ENCODE measurements at places on chromosomes 1 and 21. TPM values are rescaled to one million over a fixed set of nuclear protein-coding genes. Genes with fewer than 3 reads are reported as not detected.

GNAT2 gene
- not detected for total RNA-seq

GRCh38 chr1:10361515-10361914 lies 37.3 kb upstream of the PGD start:
- DNase-seq = no peak

DNA sequence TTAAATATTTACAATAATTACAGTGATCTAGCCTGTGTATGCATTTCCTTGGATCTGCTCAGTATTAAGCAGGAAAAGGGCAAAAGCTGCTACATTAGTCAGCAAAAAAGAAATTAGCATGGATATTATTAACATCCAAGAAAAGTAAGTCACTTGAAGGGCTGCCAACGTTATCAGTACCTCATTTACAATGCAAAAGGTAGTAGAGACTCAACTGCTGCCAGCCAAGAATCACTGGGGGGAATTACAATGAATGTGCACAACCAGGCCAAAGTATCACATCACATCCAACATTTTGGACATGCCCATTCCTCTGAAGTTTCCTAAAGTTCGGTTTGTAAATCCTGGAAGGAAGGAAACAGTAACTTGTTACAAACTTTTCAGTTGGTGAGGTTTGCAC lies 1.9 kb downstream of the CNN3 start:
- DNase-seq = no peak

DNA sequence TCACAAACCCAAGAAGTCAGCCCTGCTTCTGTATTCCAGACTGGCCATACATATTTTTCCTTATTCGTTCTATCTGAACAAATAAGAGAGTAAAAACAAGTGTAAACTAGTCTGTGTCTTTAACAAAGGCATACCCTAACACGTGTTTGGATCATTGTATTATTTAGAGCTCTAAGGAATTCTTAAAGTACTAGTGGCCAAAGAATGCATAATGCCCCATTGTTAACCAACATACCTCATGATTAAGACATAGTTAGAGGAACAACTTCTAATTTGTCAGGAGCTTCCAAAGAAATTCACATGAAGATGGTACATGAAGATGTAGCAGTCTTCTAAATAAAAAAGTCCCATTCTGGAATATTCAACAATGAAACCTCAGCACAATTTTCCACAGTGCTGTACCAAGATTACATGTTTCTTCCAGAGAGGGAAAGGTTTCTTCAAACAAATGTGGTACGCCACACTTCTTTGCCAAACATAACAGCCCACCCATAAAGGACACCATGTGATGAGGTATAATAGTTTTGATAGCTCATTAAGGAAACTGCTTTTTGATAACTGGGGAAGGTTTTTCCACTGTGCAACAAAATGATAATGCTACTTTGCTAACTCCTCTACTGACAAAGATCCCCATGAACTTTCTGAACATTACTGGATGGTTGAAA lies 5.0 kb downstream of the PALMD start:
- no peak for DNase-seq

TRAF3IP3 gene
- total RNA-seq = not detected

ANKRD45 gene
- not detected for total RNA-seq

HENMT1 gene
- 7.7 TPM for total RNA-seq

- peak; percentile 52 for DNase-seq
These were observed 20.5 kb upstream of the THRAP3 start for GRCh38 chr1:36203554-36204346.

OR10R2 gene
- not detected for total RNA-seq

GRCh38 chr1:181383695-181384094 lies 99.6 kb upstream of the CACNA1E start:
- DNase-seq = peak; percentile 58

OR2W3 gene
- total RNA-seq = 2.2 TPM

DNA sequence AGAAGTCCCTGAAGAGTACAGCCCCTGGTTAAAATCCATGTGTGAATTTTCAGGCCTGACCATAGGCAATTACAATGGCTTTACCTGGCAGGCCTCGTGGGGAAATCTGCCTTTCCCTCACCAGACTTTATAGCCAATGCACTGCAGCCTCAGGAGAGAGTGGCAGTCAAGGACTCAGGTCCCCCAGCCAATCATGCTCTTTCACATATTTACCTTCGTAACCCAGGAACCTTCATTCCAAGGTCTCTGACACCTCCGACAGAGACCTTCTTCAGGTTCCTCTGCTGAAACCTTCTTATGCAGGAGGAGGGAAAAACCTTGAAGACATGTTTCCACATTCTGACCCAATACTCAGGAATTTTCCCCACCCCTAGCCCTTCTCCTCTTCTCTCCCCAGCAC lies 118.9 kb downstream of the FASLG start:
- no peak for DNase-seq

DNA sequence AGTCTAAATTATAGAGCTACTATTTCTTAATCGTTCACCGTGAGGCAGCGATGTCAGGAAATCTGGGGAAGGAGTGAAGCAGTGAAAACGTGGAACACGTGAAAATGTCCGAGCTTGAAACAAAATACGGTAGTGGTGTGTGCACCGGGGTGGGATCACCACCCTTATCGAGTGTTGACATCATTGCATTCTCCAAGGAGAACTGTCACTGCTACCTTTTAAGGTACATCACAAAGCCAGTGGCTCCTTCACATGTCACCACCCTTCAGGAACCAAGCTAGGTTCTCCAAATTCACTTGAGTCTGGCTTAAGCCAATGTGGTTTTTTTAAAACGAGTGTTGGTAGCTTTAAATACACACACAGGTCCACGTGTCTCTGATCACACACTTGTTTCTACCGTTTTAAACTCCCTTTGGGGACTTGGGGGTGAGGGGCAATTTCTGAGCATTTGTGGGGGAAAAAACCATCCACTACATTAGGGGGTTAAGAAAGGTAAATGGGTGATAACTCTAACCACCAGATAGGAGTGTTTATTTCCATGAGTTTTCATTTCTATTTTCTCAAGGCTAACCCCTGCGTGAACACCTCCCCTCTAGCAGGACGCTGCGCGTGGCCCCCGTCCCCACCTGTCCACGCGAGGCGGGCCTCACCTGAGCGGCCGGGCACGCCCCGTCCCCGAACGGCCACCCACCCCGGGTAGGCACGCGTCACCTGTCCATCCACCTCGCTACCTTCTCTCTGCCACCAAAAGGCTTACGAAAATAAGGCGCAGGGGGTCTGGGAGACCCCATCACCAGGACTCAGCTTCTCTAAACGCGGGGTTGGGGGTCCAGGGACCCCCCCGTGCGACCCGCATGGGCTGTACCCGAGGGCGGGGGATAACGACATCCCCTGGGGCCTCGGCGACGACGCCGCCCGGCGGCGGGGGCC lies 978 bp downstream of the PRDM15 start:
- no peak for DNase-seq

GRCh38 chr1:39507230-39507928 lies 15.9 kb downstream of the BMP8A start:
- DNase-seq = no peak

- peak; percentile 22 for DNase-seq
These were observed 94.4 kb downstream of the COLGALT2 start for GRCh38 chr1:183942933-183943693.

CD101 gene
- 0.14 TPM for total RNA-seq

GRCh38 chr21:39208624-39209333 lies 25.5 kb upstream of the PSMG1 start:
- no peak for DNase-seq

- no peak for DNase-seq
These were observed 12.7 kb upstream of the CRNN start for GRCh38 chr1:152426731-152427130.

DNA sequence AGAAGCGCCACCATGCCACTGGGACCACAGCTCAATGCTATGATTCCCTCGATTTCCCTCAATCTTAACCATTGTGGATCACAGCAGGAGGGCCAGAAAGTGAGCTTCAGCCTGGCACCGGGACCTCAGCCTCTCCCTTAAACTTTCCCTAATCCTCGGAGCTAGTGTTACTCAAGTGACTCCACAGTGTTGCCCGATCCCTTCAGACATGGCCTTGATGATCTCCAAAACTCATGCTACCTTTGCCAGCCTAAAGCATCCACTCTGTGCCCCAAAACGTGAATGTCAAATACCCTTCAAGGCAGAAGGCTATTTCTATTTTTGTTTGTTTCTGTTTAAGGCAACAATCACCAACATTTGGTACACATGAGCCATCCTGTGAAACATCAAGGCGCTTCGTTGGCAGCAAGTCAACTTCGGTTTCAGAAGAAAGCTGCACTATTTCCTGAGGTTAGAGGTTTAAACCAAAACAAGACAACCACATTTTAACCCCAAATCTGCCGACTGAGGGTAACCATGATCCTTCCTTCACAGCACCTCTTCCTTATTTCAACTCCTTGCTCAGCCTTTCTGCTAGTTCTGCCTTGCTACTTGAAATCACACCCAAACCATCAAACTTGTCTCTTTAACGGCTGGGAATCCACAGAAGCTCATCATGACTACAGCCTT lies 94.4 kb upstream of the KRTAP19-8 start:
- DNase-seq = no peak

DNA sequence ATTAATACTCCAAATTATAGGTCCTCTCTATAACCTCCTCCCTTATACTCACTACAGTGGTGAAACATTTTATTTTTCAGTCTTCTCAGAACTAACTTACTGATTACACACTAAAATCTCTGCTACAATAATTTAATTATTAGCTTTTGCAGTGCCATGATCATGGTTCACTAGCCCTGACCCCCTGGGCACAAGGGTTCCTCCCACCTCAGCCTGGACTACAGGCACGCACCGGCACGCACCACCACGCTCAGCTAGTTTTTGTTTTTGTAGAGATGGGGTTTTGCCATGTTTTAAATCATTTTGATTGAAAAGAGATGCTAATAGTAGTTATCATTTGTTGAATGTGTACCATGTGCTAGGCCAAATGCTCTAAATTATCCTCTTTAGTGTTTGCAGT lies 6.3 kb downstream of the PATJ start:
- no peak for DNase-seq

DNA sequence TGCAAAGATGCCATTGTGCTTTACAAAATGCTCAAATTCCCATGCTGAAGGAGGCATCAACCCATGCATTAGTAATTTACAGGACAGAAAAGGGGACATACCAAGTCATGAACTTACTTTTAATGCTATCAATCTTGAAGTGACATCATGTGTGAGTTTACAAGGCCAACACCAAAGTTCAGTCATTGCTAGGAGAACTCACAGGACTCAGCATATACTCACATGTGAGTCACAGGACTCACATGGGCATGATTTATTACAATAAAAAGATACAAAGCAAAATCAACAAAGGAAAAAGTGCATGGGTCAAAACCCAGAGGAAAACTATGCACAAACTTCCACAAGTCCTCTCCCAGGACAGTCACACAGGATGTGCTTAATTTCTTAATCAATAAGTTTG lies 1656.0 kb downstream of the MRPL39 start:
- DNase-seq = no peak

DNA sequence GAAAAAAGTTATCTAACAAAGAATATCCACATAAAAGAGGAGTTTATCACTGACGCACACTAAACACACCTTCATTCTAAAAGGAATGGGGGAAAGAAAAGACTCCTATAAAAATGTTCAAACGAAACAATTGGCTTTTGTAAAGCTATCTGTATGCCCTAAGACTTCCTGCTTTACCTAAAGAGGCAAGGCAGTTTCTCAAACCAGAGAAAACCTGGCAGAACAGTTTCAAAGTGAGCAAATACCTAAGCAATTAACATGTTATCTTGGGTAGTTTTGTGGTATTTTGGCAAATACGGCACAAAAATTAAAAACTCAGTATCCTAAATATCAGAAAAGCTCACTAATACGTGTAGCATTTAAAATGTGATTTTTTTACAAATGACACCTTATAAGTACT lies 1.9 kb downstream of the PUM1 start:
- no peak for DNase-seq

CD55 gene
- total RNA-seq = 28.6 TPM

CD2 gene
- not detected for total RNA-seq

GRCh38 chr1:94745742-94746141 lies 74.4 kb upstream of the SLC44A3 start:
- DNase-seq = no peak

DNA sequence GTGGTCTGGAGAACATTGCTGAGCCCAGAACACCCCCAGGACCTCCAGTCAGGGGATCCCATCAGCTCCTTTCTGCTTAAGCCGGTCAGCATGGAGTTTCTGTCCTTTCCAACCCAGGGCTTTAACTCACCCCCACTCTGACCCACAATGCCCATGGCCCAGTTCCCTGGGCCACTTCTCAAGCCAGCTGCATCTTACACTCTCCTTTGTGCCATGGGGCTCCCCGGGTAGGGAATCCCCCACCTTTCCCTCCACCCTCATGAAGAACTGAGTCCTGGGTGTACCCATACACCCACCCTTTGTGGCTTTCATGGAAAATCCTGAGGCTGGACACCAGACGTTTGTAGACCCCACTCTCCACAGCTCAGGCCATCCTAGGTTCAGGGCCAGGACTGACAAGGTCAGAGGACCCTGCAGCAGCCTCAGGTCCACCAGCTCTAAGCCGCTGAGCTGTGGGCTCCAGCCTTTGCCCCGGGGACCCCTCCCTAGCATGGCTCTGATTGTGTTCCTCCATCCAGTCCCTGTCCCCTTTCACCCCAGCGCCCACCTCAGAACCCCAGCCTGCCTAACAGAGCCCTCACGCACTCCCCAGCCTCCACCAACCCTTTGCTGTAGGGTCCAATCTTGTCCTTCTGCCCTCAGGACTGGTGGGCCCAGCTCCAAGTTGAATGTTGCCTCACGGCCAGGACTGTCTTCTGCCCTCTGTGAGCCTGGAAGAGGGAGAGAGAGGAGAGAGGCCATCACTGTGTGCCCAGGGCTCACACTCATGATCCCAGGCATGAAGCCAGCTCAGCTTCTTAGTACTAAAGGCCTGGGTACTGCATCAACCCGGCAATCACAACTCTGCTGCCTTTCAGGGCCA lies 394.8 kb downstream of the MATN1 start:
- DNase-seq = no peak

- no peak for DNase-seq
These were observed 1.6 kb downstream of the CASZ1 start for GRCh38 chr1:10794724-10795275.

AADACL3 gene
- total RNA-seq = not detected

- DNase-seq = no peak
These were observed 26.8 kb downstream of the ALDH9A1 start for GRCh38 chr1:165671526-165671925.

All from epithelial cell of proximal tubule (primary cell).